ENCODE measurements at places on chromosomes 12 and 14.

DNA sequence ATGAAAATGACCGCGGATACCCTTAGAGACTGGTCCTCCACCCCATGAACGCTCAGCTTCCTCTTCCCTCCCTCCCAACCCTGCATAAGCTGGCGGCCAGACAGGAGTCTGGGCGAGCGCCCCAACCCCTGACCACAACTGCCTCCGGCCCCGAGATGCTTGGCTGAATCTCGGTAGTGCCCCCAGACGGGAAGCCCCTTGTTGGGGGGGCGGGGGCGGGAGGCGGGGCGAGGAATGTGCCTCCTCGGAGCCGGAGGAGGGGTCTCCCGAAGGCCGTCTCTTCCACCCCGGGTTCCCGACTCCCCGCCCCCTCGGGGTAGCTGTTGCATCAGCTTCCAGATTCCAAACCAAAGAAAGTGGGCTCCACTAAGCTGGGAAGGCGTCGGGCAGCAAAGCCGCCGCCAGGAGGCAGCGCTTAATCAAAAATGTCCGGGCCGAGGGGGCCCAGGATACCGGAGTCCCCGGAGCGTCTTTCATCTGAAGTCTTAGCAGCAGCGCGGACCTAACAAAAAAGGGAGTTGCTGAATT lies 7.1 kb upstream of the MRPL52 start:
- DNase-seq, result peak; percentile 64

- DNase-seq, result no peak
These were observed 75.5 kb upstream of the RERGL start for GRCh38 chr12:18165422-18165871.

GRCh38 chr12:51771008-51771407 lies 77.5 kb downstream of the FIGNL2 start:
- no peak for DNase-seq

- no peak for DNase-seq
These were observed 105.2 kb upstream of the RESF1 start for GRCh38 chr12:31853977-31854376.

DNA sequence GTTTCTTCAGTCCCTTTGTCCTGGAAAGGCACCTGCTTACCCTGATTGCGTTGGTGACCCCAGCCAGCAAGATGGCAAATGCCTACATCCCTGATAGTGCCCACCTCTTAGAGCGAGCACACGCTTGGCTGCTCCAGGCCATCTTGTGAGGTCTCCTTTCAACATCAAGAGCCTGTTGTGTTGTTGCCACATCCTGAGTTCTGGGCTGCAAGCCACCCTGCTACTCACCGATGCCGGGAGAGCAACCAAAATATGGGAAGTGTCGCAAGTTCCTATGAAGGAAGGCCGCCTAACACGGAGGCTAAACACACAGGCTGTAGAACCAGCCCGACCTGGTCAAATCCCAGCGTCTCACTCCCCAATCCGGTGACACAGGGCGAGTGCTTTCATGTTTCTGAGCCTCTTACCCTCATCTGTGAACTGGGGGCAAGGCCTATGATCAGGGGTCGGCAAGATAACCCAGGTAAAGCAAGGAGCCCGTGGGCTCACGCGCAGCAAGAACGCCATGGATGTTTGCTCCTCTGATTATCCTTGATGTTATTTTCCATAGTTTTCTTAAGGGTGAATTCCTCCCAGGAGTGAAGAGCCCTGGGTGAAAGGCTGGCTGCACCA lies 98.4 kb downstream of the LGMN start:
- peak; percentile 78 for DNase-seq

GRCh38 chr12:106195621-106196027 lies 52.2 kb downstream of the CKAP4 start:
- peak; percentile 55 for DNase-seq

GRCh38 chr12:70577283-70577634 lies 60.0 kb downstream of the PTPRB start:
- DNase-seq, result no peak

DNA sequence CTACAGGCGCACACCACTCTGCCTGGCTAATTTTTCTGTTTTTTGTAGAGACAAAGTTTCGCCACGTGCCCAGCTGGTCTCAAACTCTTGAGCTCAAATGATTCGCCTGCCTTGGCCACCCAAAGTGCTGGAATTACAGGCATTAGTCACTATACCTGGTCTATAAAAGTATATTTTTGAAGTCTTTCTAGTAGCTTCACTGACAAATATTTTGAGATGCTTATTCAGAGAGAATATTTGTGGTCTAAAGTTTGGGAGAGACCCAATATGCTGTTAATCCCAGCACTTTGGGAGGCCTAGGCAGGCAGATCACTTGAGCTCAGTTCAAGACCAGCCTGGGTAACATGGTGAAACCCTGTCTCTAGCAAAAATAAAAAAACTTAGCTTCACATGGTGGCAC lies 22.0 kb upstream of the PPP1R12A start:
- DNase-seq, result no peak

DNA sequence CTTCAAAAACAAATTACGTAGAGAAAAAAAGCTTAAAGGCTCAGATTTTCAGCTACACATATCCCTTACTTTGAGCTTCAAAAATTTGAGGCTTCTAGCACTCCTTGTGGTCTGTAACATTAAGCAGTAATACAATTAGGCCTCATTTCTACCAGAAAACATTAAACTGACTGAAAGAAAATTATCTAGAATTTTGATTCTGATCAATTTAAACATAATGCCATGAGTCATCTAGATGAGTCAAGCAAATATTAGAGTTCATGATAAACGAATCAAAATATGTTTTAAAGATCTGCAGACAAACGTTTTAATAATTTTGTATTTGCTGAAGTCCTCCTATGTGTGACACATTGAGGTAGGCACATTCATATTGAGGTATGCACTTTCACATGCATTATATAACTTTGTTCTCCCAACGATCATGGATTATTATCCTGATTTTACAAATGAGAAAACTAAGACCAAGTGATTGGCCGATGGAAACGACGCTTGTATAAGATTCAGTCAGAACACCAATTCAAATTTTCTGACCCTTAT lies 4.3 kb downstream of the OSBPL8 start:
- DNase-seq, result no peak

DNA sequence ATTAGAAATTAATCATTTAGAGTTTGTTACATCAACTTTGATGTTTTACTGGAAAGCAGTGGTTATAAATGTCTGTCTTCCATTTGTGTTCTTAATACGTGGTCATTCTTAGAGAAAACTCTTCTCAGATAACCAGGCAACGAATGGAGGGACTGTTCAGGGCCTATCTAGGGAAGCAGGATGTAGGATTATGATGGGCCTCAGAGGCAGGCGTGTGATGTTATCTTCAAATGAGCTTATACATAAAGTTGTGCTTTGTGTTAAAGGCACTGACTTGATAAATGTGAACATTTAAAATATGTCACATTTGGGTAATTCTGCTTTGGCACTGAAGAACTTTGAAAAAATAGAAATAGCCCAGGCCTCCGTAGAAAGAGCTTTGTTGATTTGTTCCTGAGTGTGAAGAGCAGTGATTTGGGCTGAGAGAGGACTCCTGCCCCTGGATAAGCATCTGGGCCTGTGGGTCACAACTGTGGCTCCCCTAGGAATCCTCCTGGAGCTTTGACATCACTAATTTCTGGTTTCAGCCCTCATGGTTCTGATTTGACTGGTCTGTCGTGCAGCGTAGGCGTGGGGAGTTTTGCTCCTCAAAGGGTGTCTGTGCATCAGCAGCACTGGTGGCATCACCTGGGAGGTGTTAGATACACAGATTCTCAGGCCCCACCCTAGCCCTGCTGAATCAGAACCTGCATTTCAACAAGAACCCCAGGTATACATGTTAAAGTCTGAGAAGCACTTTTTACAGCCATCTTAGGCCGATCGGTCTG lies 55.4 kb downstream of the SAMD4A start:
- no peak for DNase-seq

All from breast epithelium (tissue), 4 donors.